ENCODE measurements at places on chromosomes 5 and 9.

DNA sequence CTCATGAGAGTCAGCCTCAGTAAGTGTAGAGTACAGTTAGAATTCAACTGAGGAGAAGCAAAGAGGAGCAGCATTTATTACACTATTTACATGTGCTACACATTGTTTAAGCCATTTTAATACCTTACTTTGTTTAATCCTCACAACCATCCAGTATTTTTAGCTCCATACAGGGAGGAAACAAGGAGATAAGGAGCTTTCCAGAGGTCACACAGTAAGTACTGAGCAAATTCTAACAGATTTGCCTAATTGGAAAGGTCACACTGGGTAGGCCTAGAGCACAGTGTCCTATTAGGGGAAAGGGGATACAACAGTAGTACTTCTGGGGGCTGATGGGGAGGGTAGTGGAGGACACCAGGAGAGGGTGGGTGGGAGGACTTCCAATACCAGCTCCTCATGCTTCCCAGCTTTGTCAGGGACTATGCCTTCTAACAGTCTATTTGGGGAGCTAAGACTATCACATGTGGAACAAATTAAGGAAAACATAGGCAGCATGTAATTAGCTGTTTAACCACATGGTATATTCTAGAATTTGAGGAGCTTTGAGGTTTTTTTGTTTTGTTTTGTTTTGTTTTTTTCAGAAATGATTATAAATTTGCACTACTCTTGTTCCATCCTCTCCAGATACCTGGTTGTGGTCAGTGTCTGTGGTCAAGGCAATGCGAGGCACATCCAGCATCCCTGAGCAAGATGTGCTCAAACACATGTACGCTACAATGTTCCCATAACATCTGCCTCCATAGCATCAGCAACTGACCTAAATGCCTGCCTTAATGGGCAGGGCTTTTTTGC lies 96.0 kb upstream of the SLC12A2 start:
- no peak for DNase-seq

GRCh38 chr5:133423618-133424282 lies 188.6 kb downstream of the FSTL4 start:
- DNase-seq, result peak; percentile 11

DNA sequence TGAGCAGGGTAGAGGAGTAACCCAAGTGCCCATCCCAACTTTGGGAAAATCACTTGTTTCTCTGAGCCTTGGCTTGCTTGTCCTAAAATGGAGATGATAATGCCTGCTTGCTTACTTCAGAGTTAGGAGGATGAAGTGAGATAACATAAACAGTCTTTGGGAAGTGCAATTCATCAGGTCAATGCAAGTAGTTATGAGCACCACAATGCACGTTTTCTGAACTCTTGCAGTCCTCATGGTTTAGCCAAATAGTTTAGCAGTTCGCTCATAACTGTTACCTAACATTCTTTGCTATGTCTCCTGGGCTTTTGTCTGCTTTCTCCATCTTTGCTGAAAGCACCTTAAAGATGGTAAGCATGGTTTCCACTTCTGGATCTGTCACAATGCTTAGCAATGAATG lies 270.0 kb downstream of the ADAMTSL1 start:
- DNase-seq, result no peak

- no peak for DNase-seq
These were observed 17.9 kb downstream of the EXOSC2 start for GRCh38 chr9:130711469-130711868.

DNA sequence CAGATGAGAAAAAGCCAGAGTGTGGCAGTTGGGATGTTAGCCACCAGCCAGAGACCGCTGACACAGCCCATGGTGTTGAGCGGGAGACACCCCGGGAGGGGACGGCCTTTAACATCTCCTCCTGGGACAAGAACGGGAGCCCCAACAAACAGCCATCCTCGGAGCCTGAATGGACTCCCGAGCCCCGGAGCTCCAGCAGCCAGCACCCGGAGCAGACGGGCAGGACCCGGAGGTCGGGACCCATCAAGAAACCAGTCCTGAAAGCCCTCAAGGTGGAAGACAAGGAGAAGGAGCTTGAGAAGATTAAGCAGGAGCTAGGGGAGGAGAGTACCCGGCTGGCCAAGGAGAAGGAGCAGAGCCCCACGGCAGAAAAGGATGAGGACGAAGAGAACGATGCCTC lies 28.0 kb upstream of the POMT1 start:
- no peak for DNase-seq

DNA sequence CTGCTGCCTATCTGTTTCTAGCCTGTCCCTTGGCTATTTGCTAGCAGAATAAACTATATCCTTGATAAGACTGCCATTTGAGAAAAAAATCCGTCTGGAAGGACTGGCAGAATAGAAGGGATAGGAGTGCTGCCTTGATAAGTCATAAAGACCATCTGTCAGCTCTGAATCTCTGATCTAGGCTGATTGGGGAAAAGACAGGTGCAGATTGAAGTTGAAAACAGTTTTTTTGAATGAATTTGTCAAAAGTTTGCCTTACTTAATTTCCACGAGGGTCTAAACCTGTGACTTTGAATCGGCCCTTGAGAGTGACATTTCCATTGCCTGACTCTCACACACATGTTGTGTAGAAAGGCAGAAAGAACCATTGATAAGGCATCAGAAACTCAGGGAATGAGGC lies 218.6 kb downstream of the MAN2A1 start:
- DNase-seq, result no peak

DNA sequence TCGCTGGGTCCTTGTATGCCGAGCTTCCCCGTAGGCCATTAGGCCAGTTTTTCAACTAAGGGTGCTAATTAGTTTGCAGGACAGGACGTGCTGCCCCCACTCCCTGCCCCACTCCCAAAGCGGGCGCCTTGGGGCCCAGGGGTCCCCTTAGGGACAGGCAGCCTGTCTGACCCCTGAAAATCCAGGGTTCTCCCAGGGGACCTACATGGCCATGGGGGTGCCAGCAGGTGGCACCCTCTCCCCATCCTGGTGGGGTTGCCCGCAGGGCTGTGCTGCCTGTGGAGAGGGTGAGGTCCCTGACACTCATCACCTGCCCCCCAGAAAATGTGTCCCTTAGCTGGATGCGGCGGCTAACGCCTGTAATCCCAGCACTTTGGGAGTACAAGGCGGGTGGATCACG lies 8.5 kb upstream of the CCDC187 start:
- DNase-seq, result no peak
